ENCODE measurements at places on chromosomes 16 and 17. TPM values are rescaled to one million over a fixed set of nuclear protein-coding genes. Genes with fewer than 3 reads are reported as not detected.

DNA sequence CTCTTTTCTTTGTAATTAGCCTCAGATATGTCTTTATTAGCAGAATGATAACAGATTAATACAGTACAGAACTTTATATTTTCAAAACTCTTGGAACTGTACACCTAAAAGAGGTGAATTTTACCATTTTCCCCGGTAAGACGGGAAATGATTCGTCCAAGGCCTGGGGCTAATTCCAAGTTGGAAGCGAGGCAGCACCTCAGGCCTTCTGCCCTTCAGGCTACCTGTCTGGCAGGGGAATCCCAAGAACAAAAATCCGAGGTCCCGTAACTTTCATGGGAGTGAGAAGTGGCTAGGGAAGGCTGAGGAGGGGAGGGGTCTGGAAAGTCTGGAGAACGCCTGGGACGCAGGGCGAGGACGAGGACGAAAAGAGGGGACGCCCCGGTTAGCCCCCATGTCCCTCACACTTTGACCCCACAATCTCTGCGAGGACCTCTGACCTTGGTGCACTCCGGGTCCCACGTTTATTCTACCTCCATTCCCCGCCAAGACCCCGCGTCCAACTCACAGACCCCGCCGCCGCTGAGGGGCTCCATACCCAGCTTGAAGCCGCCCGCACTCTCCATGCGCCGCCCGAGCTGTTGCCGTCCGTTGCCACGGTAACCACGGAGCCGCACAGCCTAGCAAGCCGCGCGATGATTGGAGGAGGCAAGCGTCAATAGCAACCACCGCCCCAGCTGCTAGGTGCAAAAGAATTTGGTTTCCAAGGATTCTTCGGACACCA, at the start of gene HYDIN:
Gene HYDIN (minus strand): TSS at position 601 of the 724 bp plus-strand sequence. CDS start 43,827 bp downstream, outside the sequence.
- DNase-seq = peak; percentile 92

Gene SCN4A
- not detected for total RNA-seq

Gene ZNF624
- 6.4 TPM for total RNA-seq

- DNase-seq = no peak
These were observed 93.6 kb upstream of the CIBAR2 start for GRCh38 chr16:85205747-85206471.

Gene ZNF205
- 5.5 TPM for total RNA-seq

Gene SSTR5
- not detected for total RNA-seq
